ENCODE measurements at places on chromosomes 5 and 9.
A peak's percentile ranks its signal among the peaks of the same experiment; 100 is the strongest.

GRCh38 chr5:108942701-108943100 lies 195.0 kb downstream of the FER start:
- DNase-seq: no peak

DNA sequence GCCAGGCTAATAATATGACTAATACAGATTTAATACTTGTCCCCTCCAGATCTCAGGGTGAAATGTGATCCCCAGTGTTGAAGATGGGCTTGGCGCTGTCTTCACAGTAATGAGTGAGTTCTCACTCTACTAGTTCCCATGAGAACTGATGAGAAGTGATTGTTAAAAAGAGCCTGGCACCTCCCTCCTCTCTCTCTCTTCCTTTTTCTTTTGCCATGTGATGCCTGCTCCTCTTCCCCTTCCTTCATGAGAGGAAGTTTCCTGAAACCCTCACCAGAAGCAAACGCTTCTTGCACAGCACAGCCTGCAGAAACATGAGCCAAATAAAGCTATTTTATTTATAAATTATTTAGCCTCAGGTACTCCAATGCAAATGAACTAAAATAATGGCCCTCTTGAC lies 55.2 kb downstream of the GLDC start:
- no peak for DNase-seq

DNA sequence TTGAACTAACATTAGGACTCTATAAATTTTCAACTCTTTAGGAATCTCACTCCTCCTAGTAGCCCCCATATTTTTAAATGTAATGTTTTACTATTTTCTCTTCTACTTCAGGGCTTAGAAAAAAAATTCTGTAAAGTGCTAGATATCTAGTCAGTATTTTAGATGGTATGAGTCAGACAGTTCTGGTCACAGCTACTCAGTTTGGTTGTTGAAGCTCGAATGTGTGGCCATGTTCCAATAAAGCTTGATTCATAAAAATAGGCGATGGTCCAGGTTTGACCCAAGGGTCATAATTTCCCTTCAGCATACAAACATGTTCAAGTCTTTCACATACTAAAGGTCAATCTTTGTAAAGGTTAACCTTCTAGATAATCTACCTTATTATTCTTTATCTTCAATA lies 566.0 kb upstream of the CDH18 start:
- no peak for DNase-seq

DNA sequence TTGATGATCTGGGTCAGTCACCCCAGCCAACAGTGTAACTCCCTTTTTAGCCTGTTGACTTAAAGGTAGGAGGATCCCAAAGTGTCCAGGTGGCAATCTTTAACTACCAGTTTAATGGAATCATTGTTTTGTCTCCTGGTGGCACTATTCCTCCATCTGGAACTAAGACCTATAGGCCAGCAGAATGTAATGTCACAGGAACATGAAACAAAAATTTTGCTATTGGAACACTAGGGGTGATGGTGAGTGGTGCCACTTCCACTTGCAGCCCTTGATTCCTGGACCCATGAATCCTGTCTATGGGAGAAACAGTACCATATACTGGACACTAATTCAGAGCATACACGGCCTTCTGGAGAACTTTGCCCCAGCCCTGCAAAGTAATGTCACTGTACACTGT lies 219.5 kb upstream of the RASA1 start:
- DNase-seq: no peak

DNA sequence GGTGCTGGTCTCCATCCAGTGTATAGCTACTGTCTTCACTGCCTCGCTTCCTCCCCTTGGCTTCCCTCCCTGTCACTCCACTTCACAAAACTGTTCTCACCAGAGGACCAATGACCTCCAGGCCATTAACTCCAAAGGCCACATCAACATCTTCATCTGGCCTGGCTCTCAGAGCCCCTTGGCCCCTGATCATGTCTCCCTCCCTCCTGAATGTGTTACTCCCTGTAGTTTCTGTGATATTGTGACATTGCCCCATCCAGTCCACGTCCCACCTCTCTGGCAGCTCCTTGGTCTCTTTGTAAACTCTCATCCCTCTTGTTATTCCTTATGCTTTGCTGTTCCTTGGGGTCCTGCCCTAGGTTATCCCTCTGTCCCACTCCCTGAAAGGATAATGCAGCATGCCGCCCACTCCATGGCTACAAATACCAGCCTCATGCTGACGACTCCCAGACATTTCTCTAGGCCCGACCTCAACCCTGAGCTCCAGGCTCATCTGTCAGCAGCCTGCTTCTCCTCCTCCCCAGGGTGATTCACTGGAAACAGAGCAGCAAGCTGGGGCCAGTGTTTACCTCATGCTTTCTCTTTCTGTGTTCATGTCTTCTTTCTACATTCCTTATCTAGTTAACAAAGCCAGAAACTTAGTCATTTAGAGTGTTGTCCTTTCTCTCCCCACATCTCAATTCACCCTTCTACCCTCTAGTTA lies 312.2 kb downstream of the SPOCK1 start:
- no peak for DNase-seq

DNA sequence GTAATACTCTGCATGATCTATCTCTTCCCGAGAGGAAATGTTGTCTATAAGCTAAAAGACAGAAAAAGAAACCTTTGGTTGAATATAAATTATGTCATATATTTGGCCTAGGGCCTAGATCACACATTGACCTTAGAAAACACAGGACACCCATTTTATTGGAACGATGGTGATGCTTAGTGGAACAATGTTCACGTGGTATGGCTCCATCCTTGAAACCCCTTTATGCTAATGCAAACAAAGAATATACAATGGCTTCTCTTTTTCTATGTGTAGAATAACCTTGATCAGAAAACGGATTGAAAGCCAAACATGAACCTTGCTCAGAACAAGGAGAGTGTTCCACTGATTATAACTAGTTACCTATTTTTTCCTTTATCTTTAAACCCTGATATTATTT lies 24.5 kb downstream of the MRPS27 start:
- DNase-seq: no peak

DNA sequence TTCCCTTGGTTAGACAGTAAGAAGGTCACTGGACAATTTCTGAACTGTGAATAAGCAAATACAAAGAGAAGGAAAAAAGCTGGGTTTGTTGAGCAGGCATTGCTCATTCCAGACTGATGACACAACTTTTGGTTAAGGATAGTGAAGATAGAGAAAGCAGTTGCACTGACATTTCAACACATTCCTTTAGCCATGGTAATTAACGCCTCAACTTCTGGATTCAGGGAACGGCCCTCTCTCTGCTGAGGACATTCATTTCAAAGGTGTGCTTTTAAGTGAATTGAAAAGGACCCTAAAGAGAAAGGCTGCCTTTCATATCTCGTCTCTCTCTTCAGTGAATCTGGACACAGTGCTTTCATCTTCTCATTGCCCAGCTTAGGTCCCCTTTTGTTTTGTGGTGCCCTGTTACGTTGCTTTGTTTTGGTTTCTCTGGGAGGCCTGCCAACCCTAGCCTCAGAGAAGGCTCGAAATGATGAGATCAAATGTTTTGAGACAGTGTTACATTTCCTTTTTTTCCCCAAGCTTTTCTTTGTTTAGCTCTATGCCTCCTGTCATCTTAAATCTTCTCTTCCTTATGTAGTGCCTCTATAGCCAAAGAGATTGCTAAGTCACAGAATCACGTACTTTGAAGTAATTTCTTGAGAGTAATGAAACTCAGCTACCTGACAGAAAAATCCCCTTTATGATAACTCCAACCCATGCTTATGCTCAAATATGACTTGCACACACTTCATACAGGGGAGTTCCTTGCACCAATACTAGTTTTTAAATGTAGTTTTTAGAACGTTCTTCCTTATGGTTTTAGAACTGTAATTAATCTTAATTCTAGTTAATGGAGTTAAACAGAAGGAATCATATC lies 94.4 kb upstream of the IFNE start:
- DNase-seq: peak; percentile 24

DNA sequence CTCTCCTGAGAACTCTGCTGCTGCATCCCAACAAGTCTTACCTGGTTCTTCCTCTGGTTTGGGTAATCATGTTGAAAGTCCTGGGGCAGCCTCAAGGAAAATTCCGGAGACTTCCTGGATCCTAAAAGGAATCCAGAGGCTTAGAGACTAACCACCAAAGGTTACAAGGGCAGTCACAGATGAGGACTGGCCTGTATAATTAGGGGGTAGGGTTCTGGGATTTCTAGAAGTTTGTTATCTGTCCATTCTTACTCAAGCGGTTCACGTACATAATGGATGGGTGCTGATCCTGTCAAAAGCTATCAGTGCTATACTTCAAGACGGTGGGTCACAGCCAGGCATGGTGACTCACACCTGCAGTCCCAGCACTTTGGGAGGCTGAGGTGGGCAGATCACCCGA lies 51.4 kb upstream of the EPB41L4B start:
- DNase-seq: no peak

DNA sequence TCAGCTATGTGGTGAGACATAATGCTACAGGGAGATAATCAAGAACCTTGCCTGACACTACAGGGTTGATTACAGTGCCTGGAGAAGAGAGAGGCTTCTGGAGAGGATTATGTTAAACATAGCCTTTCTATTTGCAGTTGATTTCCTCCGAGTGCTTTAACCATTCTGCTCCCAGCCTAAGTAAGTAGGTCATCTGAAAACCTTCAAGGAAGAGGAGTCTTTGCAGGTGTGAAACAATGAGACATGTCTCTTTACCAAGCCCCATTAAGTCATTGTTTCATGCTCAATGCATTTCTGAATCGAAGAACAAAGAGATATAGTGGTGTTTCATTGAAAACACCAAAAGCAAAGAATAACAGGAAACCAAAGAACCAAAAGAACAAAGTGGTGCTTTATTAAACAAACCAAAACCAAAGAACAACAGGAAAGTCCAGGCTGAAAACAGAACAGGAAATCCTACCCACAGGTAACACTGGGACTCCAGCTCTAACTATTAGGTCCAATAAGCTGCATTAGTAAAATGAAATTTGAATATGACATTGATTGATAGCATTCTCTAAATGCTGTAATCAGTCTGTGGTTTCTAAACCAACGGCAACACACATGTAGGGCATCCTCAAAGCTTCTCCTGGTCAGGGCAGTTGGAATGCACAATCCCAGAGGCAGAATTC lies 113.3 kb upstream of the SPATA31D4 start:
- no peak for DNase-seq

GRCh38 chr5:38453506-38453905 lies 102.9 kb downstream of the LIFR start:
- DNase-seq: peak; percentile 49

GRCh38 chr5:17204133-17204489 lies 13.3 kb upstream of the BASP1 start:
- no peak for DNase-seq

GRCh38 chr5:156087577-156088110 lies 239.3 kb upstream of the SGCD start:
- no peak for DNase-seq

DNA sequence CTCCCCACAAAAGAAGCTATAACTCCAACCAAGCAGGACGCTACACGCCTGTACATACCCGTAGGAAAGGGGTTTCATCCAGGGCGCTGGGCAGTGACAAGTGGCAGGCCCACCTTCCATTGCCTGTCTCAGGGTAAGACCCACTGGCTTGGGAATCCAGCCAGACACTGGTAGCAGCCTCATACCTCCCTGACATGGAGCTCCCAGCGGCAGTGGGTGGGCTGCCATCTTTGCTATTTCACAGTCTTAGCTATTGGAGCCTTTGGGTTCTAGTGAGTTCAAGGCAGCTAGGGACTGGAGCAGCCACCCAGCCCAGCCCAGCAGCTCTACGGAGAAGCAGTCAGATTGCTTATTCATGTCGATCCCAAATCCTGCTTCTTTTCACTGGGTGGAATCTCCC lies 3.4 kb upstream of the IFNA10 start:
- DNase-seq: no peak

- DNase-seq: no peak
These were observed 5.7 kb downstream of the IL3 start for GRCh38 chr5:132065951-132066701.

DNA sequence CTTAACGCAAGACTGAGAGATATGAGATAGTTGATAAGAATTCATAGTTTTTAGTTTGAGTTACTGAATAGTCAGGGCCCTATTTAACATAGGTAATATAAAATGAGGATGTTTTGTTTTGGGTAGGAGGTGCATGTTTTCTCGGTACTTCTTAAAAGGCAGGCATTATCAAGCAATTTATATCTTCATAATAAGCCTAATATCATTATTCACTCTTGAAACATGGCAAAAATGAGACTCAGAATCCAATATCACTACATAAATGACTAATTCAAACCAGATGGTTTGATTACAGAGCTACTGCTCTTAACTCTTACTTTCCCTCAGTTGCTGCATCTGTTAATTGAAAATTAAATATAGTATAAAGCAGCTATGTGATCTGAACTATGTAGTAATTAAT lies 2038.7 kb downstream of the EFNA5 start:
- no peak for DNase-seq

GRCh38 chr9:82109626-82110025 lies 121.1 kb downstream of the SPATA31D1 start:
- DNase-seq: no peak

DNA sequence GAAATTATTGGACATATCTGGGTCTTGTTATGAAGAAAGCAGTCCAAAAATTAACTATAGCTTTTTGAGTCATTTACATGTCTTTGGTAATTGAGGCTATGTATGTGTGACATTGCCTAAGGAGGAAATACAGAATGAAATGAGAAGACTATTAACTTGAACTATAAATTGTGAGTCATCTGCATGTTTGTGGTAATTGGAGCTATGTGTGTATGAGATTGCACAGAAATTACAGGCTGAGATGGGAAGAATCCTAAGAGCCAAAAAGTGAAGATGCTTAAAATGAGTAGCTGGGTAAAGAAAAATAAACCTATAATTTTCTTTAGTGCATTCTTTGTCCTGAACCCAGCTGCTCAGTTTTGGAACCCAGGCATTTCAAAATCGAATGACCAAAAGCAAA lies 747.6 kb upstream of the EDIL3 start:
- DNase-seq: no peak

GRCh38 chr5:173327084-173327947 lies 898 bp downstream of the STC2 start:
- DNase-seq: no peak

DNA sequence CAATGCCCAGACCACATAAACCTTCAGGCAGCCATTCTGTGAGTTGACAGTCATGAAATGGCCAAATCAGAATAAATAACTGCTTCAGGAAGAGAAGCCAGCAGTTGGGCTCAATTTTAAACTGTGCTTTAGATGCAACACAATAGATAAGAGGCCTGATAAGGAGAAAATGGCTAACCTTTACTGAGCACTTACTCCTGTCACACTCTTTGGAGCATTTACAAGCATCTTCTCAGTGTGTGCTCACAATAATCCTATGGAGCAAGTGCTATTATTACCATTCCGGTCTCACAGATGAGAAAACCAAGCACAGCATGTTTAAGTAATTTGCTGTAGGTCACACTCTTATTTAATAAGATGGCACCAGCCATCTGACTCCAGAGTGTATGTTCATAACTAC lies 11.5 kb upstream of the SH3RF2 start:
- no peak for DNase-seq

DNA sequence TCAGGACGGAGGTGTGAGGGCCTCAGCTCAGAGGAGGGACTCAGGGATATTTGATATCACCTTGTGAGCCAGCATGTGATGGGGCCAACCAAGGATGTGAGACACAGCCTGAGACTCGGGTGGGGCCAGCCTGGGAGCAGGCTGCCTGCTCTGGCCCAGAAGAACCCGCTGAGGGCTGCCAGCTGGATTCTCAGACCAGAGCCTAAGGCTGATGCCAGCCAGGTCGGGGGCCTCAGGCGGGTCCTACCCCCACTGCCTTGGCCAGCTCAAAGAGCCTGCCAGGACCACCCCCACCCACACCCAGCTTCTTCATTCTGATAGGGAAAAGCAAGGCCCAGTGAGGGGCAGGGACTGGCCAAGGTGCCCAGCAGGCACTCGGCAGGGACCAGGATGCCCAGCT lies 20.3 kb upstream of the DUSP1 start:
- DNase-seq: no peak

Measured in stimulated activated CD8-positive, alpha-beta memory T cell treated with anti-CD3 and anti-CD28 coated beads, Interleukin-15, amount 100 ng/mL, for 48 hours (primary cell).